ENCODE measurements at places on chromosomes 7 and 10. TPM values are rescaled to one million over a fixed set of nuclear protein-coding genes. Genes with fewer than 3 reads are reported as not detected.

Gene LEP
- not detected for total RNA-seq

Gene SLC39A12
- total RNA-seq = not detected

Gene ANKRD61
- not detected for total RNA-seq

Gene COL17A1
- total RNA-seq = not detected

DNA sequence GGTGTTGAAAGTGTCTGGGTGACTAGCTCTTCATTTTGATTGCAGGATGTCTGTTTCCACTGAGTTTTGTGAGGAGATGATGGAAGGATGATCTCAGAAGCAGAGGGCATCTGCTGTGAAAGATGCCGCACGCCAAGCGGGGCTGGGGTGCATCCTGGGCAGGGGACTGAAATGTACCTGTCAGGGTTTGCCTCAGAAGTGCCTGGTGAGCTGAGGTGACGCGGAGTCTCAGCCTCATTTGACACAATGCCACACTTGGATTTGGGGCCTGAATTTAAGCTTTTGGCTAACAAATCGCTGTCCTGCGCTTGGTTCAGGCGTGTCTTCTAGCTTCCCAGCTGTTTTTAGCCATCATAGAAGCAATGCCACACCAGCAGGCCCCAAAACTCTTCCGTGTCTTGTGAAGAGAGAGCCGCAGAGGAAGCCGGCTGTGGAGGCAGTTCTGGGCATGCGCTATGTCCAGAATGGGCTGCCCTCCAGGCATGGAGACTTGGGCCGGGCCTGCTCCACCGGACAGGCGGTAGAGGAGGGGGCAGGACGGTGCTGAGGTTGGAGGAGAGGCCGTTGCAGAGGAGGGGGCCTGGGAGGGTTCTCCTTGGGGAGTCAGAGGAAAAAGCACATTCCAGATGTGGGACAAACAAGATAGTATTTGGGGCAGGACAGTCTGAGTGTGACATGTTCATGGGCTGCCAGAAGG is 31.2 kb downstream of the WDR86 start:
- H3K36me3 ChIP-seq = peaks cover 1% of the 10 kb centered on the region
- H3K4me3 ChIP-seq = no peak overlapping the region
- peaks cover 13% of the 10 kb centered on the region for H3K27me3 ChIP-seq

DNA sequence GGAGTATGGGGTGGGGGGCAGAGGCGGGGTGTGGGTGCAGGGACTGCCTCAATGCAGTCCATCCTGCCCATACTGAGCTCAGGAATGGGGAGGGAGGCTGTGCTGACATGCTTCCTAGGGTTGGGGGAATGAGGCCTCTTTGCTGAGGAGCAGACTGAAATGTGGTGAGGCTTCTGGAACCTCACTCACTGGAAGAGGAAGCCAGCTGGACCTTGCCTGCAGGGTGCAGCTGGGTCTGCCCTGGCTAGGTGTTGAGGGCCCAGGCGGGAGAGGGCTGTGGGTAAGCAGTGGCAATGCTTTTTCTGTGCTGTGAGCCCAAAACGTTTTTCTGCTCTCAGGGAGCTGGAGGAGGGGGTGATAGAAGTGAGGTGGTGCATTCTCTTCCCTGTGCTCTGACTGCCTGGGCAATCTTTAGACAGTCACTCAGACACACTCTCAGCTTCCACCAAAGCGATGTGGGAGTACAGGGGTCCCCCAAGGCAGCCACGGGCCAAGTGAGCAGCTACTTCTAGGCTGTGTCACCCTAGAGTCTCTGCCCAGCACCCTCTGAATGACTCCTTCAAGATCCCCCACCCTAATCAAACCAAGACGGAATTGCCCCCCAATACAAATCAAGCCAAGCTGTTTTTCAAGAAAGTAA is 41.1 kb upstream of the BMPR1A start:
- H3K27me3 ChIP-seq = no peaks in the 10 kb centered on the region
- H3K4me3 ChIP-seq = no peak overlapping the region
- H3K36me3 ChIP-seq = no peaks in the 10 kb centered on the region
- DNase-seq = no peak
- peaks cover 14% of the 10 kb centered on the region for H3K4me1 ChIP-seq
- H3K27ac ChIP-seq = no peak overlapping the region

- peaks cover 2% of the 10 kb centered on the region for H3K36me3 ChIP-seq
- H3K27me3 ChIP-seq = peaks cover 9% of the 10 kb centered on the region
- DNase-seq = no peak
- H3K27ac ChIP-seq = no peak overlapping the region
- H3K4me1 ChIP-seq = no peaks in the 10 kb centered on the region
- H3K4me3 ChIP-seq = no peak overlapping the region
Measured at GRCh38 chr7:158107806-158108205, 479.8 kb downstream of the PTPRN2 start.

- no peak for DNase-seq
- no peak overlapping the region for H3K4me3 ChIP-seq
- H3K4me1 ChIP-seq = peaks cover 7% of the 10 kb centered on the region
Measured at GRCh38 chr7:141652691-141653090, 49.3 kb downstream of the DENND11 start.

DNA sequence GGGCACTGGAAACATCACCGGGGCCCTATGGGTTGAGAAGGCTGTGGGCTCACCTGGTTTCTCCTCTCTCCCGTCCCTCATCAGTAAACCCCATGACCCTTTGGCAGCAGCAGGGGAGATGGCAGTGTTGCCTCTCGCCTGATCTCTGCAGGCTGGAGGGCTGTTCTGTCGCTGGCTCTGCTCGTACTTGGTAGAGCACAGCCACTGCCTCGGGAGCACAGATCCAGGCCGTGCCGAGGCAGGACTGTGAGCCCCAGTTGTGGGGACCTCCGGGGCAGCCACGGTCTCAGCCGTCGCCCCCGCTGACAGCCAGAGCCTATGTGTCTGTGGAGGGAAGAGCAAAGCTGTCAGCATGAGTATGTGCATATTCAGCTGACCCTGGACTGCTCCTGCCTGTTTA is 94.9 kb downstream of the PTPRE start:
- peaks cover 59% of the 10 kb centered on the region for H3K27me3 ChIP-seq
- DNase-seq = no peak
- H3K36me3 ChIP-seq = no peaks in the 10 kb centered on the region
- H3K4me1 ChIP-seq = no peaks in the 10 kb centered on the region
- no peak overlapping the region for H3K27ac ChIP-seq

DNA sequence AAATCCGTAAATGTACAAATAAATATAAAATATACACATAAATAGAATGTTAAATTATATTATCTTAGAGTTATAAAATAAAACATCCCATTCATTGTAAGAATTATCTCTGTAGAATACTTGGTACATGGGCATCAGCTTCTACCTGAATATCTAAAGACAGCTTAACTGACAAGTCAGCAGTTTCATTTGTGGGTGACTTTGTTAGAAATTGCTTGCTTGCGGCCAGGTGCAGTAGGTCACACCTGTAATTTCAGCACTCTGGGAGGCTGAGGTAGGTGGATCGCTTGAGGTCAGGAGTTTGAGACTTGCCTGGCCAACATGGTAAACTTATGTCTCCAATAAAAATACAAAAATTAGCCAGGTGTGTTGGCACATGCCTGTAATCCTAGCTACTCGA is 14.6 kb downstream of the PCGF6 start:
- H3K27ac ChIP-seq = no peak overlapping the region
- no peaks in the 10 kb centered on the region for H3K27me3 ChIP-seq
- no peaks in the 10 kb centered on the region for H3K4me1 ChIP-seq
- DNase-seq = no peak

DNA sequence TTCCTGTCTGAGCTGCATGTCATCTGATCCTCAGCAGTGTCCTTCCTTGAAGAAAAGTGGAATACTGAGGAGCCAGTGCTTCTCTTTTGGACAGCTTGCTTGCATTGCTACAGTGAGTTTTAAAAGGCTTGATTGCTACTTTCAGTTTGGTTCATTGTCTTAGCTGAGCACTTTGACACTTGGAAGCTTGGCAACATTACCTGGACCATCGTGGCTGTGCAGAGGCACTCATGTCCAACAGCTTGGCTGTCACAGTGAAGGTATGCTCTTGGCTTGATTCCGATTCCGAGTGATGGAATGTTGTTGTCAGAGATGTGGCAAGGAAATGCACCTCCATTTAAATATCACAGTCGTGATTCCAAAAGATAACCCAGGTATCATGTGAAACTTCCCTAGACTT is 102.4 kb downstream of the FAS start:
- peaks cover 12% of the 10 kb centered on the region for H3K4me1 ChIP-seq
- H3K27ac ChIP-seq = no peak overlapping the region
- H3K27me3 ChIP-seq = no peaks in the 10 kb centered on the region
- DNase-seq = no peak
- no peaks in the 10 kb centered on the region for H3K36me3 ChIP-seq
- H3K4me3 ChIP-seq = no peak overlapping the region

DNA sequence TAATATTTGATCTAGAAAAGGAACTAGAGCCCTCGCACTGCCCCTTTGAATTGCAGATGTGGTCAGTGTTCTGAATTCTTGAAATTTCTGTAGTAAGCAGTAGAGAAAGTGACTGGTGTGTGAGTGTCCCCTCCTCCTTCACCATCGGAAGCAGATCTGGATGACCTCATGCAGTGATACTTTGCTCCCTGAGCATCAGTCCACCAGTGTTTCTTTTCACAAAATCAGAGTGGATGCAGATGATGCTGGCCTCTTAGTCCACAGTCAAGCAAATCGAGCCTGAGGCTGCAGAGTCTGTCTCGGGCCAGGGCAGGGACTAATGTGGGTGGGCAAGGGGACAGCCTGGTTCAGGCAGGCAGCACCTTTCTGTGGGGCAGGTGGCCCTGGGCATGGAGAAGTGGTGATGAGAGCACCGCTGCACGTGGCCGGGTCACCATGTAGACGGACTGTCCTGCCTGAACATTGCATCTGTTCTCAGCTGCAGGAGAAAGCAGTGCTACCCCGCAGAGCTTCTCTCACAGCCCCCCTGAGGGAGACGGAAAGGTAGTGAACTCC is 5.4 kb downstream of the INSIG1 start:
- H3K4me1 ChIP-seq = peaks cover 51% of the 10 kb centered on the region
- peaks cover 17% of the 10 kb centered on the region for H3K36me3 ChIP-seq
- no peak overlapping the region for H3K4me3 ChIP-seq
- DNase-seq = no peak
- no peak overlapping the region for H3K27ac ChIP-seq

- no peak for DNase-seq
- H3K27ac ChIP-seq = no peak overlapping the region
- H3K27me3 ChIP-seq = no peaks in the 10 kb centered on the region
- peaks cover 53% of the 10 kb centered on the region for H3K4me1 ChIP-seq
Measured at GRCh38 chr10:110834629-110835301, 37.0 kb upstream of the PDCD4 start.

DNA sequence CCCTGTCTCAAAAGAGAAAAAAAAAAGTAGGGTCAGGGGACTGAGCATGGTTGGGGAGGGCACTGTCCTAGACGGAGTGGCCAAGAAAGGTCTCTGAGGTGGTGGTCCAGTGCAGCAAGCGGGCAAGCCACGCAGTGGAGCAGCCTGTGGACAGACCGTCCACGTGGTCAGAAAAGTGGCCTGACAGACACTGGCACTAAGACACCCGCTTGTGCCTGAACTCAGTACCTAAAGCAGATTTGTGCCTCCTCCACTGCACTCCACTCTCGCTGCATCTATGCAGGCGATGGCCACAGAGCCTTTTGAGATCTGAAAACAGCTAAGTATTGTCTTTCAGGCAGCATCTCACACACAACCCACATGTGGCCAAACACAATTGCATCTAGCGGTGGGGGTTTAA is 8.8 kb downstream of the ASB10 start:
- H3K27ac ChIP-seq = no peak overlapping the region
- peaks cover 21% of the 10 kb centered on the region for H3K27me3 ChIP-seq
- H3K36me3 ChIP-seq = no peaks in the 10 kb centered on the region
- no peaks in the 10 kb centered on the region for H3K4me1 ChIP-seq

- no peak overlapping the region for H3K4me3 ChIP-seq
- no peak overlapping the region for H3K27ac ChIP-seq
- no peaks in the 10 kb centered on the region for H3K4me1 ChIP-seq
- peaks cover 8% of the 10 kb centered on the region for H3K27me3 ChIP-seq
- no peak for DNase-seq
Measured at GRCh38 chr10:62511656-62512055, 137.5 kb downstream of the ZNF365 start.
